ENCODE measurements at places on chromosomes 7 and 10.

DNA sequence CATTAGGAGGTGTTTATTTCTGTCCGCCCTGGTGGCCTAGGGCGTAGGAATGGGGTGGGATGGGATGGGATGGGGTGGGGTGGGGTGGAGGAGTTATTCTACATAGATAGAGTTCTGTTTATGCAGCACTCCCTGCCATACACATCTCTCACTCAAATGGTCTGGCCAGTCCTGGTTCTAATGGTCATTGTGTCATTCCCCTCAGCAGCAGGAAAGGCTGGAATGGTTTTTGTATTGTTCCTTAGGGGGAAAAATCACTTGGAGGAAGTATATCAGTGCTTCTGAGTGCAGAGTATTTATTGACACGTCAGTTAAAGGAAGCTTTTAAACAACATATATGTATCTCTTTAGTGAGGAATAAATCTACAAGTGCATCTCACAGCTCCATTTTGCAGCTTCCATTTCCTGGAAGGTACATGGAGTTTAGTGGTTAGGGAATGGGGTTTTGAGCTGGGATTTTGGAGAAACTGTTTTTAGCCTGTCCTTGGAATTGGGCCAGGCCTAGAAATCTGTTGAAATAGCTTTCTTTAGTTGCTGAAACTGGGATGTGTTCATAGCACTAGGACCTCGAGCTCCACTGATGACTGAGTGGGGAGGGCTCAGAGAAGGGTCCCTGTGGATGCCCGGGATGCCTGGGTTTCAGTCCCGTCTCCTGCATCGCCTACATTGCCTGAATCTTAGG lies 8.3 kb downstream of the TSPAN14 start:
- no peak for DNase-seq

DNA sequence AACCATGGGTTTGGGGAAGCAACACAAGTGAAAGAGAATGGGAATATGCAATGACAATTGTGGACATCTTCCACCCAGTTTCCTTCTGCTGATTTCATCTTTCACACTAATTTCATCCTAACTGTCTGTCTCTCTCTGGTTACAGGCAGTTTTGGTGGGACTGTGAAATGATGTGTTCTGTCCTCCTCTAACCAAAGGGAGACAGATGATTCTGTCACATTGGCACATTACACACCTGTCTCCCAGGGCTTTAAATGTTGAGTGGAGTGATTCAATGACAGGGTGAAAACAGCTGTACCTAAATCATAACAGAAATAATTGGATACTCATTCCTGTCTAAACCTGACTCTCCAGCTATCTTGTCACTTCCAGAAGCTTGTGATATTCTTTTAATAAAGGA lies 60.0 kb downstream of the DGKB start:
- DNase-seq, result no peak

- DNase-seq, result peak; percentile 63
Observed at GRCh38 chr7:19772841-19773760, at the start of gene TMEM196. Gene TMEM196 (minus strand): TSS chr7:19773617. CDS start chr7:19772696, 921 bp downstream.

DNA sequence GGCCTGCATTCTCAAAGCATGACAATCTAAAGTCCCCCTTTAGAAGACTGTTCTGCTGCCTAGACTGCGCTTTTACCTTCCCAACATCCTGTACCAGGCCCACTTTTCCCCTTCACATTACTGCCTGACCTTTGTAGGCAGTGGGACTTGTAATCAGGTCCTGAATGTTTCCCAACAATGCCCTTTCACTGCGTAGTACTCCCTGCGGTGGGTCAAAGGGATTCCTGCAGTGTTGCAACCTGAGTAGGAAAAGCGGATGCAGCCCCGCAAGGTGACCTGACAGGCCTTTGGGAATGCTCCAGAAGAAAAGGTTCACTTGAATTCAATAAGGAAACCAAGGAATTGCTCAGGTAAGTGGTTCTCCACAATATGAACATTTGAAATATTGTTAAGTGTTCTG lies 4.9 kb upstream of the TCAF1 start:
- DNase-seq, result no peak

GRCh38 chr7:36639826-36640225 lies 84.5 kb downstream of the AOAH start:
- no peak for DNase-seq

DNA sequence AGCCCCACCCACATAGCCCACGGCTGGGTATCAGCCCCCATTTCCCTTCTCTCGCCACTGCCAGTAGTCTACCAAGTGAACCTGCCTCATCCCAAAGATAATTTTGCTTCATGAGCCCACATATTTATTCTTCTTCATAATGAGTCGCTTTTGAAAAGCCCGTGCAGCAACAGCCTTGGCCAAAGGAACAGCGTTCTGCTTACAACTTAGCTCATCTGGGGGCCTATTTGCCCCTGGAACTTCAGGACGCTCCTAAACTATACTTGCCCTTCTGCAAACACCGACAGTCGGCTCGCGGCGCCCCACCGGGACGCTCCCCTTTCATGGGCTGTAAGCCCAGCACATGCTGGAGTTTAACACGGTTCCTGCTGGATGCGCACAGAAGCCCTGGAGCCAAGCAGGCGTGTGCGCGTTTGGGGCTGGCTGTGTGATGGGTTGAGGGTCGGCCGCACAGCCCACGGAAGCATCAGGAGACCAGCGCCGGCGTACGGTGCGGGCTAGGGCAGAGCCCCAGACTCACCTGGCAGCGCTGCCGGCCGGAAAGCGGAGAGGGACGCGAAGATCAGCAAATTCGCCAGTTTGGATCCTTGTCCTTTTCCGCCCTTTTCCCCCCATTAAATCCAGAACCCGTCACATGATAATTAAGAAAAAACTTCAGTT lies 370 bp downstream of the TMEM60 start:
- DNase-seq, result no peak

- no peak for DNase-seq
Observed at GRCh38 chr7:85573844-85574243, 387.0 kb upstream of the SEMA3D start.
